Iris pigment epithelial cell (primary cell): ENCODE measurements at places on chromosomes 6 and 20.
A peak's percentile ranks its signal among the peaks of the same experiment; 100 is the strongest.

- peak; percentile 83 for DNase-seq
These were observed 122.8 kb upstream of the BEND3 start for GRCh38 chr6:107237992-107238660.

DNA sequence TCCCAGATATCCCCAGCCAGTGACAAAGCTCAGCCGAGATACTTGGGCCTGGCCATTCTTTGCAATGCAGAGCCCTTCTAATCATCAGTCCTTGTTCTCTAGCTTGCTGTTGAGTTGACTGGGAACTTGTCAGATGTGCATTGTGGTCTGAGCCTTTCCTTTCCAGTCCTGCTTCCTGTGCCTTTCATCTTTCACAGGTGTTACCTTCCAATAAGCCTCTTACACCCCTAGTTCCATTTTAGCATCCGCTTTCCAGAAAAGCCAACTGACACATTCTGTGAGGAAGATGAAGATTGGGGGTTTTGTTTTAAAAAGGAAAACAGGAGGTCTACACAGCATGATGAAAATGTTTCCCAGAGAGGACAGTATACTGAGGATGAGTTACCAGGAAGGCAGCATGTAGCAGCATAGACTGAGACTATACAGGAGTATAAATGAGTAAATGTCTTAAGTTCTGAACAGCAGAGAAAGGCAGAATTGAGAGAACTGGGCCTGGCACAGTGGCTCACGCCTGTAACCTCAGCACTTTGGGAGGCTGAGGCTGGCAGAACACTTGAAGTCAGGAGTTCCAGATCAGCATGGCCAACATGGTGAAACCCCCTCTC is 5.6 kb upstream of the CEP85L start:
- no peak for DNase-seq

GRCh38 chr20:52643034-52643433 is 329.1 kb upstream of the TSHZ2 start:
- no peak for DNase-seq

DNA sequence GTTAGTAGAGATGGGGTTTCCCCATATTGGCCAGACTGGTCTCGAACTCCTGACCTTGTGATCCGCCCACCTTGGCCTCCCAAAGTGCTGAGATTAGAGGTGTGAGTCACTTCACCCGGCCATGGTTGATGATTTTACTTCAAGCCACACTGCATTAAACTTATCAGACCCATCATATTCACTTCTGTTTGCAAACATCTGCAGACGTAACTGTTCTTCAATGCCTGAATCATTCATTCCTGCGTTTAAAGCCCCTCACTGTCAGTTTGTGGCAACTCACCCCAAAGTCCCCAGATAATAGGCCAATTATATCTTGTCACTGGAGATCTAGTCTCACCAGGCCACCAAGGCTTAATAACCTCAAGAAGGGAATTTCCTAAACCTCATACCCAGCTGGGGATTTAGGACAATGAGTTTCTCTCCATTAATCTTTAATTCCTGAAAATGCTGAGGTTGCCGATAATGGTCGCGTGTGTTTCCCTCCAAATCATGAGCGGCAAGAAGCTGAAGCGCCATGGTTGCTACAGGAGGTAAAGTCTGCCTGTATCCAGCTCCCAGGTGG is 229.6 kb downstream of the LY86 start:
- no peak for DNase-seq

GRCh38 chr6:132736239-132736638 is 21.5 kb downstream of the VNN2 start:
- peak; percentile 46 for DNase-seq

GRCh38 chr6:149888659-149889058 is 9.3 kb downstream of the RAET1E start:
- DNase-seq: peak; percentile 66

- peak; percentile 44 for DNase-seq
These were observed 482 bp downstream of the DDR1 start for GRCh38 chr6:30884521-30885480.

- DNase-seq: no peak
These were observed 317.5 kb downstream of the CD83 start for GRCh38 chr6:14434916-14435690.

GRCh38 chr20:53711333-53712211 is 117.9 kb upstream of the ZNF217 start:
- no peak for DNase-seq

- DNase-seq: no peak
These were observed 7.9 kb upstream of the SLC2A10 start for GRCh38 chr20:46701556-46701955.

- no peak for DNase-seq
These were observed 10.8 kb upstream of the FYN start for GRCh38 chr6:111884068-111884467.

DNA sequence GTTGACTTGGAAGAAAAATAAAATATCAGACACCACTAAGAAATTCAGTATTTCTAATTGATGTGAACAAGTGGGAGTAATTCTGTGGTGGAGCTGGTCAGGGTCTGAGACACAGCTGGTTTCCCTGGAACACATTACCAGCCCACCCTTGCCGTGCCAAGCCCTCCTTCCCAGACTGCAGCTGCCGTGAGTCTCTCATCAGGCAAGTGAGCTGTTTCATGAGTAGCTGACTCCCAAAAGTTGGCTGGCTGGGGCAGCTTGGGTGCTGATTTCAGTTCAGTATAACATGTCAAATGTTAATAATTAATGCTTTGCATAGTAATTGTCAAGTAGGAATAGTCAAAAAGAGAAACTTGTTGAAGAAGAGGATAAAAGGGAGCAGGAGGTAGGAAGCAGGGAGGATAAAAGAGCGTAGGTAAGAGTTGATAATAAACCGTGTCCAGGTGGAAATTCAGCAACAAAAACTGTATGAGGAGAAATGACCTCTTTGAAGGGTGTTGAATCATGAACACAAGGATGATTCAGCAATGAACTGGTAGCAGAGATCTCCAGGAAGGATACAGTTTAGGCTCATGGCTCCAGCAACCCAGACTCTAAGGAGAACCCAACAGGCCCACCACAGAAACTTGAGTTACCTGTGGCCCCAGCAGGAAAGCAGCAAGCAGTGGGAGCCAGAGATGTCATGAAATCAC is 110.9 kb upstream of the SSTR4 start:
- DNase-seq: no peak

GRCh38 chr6:42029062-42029685 is 21.1 kb upstream of the TAF8 start:
- DNase-seq: no peak

- DNase-seq: peak; percentile 30
These were observed at the start of gene ADGRG6 for GRCh38 chr6:142301651-142302391. TSS of gene ADGRG6 (plus strand) at chr6:142302007. CDS start at chr6:142302330, 323 bp downstream.

- peak; percentile 44 for DNase-seq
These were observed 658 bp downstream of the CUL7 start for GRCh38 chr6:43052842-43053544.

- DNase-seq: no peak
These were observed 145.7 kb downstream of the KIF16B start for GRCh38 chr20:16427571-16427970.

- no peak for DNase-seq
These were observed 96.8 kb upstream of the GJE1 start for GRCh38 chr6:142035890-142036289.

DNA sequence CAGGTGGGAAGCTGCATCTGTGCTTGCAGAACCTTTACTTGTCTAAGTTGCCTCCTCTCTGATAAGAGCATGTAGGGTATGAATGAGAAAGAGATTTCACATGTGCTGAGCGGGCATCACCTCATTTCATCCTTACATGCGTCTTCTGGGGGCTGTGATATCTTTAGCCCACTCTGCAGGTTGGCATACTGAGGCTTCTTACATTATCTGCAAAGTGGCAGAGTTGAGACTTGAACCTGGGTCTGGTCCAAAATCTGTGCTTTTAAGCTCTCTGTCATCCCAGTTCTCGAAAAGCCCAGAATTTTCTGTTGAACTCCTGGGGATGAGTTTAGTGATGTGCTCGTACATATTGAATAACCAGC is 2.0 kb upstream of the SRC start:
- no peak for DNase-seq

- DNase-seq: no peak
These were observed 89.6 kb downstream of the FOXO3 start for GRCh38 chr6:108650325-108650724.

- no peak for DNase-seq
These were observed 228.3 kb downstream of the NRN1 start for GRCh38 chr6:5778317-5778857.

DNA sequence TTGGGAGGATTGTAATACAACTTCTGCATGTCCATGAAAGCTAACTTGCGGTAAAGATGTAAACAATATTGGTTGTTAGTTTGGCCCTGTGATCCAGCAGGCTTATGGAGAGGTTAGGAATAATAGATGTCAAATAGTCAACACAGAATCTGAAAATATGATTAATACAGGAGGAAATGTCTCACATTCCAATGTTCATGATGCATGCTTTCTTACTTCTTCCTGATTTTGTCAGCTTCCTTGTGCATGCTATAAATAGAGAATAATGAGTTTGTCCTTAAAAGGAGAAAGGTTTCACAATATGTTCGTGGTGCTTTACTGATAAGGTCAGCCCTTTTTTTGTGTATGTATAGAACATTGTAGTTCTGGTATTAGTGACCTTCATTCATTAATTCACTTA is 136.7 kb downstream of the MMUT start:
- peak; percentile 89 for DNase-seq

DNA sequence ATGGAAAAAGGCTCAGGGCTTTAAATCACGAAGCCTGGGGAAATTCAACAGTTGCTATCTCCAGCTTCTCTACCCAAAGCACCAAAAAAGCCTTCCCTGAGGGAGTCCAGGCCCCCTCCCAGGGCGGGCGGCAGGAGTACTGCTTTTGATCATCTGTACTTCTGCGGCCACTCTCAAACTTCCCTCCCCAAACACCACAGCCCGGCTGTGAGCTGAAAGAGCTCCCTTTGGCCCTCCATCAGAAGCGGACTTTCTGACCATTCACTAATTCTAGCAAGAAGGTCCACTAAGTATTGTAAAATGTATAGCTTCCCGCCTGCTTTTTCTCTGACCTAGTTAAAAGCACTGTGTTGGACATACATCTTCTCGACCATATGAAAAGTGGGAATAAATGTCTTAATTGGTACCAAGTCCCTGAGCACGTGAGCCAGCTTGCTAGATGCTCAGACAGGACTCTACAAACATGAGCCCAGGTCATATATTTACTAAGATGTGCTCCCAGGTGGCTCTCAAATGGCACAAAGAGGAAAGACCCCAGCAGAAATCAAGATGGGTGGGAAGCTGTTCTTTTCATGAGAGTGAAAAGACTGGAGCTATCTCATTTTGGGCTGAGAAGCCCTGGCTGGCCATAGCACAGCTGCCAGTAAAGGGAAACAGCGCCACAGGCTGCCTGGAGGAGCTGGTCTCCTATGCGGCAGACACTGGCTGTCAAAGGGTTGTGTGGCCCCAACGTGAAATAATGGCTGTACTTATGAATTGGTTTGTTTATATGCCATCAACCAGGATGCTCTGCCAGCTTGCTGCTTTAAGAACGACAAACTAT is 58.6 kb downstream of the GFOD1 start:
- DNase-seq: no peak

GRCh38 chr20:17836303-17836861 is 132.2 kb downstream of the SNX5 start:
- peak; percentile 88 for DNase-seq

DNA sequence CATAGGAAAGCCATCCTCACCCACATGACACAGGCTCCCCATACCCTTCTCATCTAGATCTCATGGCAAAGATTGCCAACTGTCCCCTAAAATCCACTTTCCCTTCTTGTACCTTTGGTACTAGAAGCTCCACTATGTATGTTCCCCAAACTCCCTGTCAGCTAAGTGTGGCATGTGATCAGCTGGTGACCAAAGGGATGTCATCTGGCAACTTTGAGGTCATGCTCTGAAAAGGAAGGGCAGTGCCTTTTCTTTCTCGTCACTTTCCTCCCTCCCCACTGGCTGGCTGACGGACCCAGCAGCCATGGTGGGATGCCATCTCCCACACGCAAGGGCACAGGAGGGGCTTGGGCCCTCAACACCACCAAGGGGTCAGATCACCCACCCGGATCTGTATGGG is 23.8 kb upstream of the TAF8 start:
- no peak for DNase-seq

DNA sequence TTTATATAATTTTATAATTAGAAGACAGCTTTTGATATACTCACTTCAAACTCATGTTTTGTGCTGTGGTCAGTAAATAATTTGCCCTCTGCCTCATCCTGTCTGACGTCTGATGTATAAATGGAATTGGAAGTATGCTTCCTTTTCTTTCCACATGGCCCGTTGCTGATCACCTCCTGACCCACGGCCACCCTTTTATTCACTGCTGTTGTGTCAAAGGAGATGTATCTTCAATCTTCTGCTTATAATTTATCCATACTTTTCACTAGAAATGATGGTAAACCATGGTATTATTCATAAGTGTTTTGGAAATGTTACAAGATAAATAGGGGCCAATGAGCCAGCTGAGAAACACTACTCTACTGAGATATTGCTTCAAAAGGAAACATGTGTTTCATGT is 841.8 kb downstream of the PHF3 start:
- DNase-seq: peak; percentile 62

GRCh38 chr6:89122625-89123024 is 4.8 kb upstream of the SRSF12 start:
- DNase-seq: peak; percentile 53

DNA sequence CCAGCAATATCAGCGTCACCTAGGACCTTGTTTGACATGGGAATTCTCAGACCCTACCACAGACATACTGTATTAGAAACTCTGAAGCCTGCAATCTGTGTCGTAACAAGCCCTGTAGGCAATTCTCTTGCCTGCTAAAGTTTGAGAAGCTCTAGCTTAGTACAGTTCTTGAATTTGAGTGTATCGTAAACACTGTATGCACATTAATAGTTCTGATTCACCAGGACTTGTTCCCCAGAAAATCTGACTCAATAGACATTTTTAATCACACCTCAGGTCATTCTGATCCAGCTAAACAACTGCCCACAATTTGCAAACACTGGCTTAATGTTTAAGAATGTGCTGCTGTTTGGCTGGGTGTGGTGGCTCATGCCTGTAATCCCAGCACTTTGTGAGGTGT is 414.3 kb downstream of the TFAP2A start:
- no peak for DNase-seq

GRCh38 chr20:17966432-17967310 is 1.9 kb downstream of the SNX5 start:
- peak; percentile 53 for DNase-seq

- peak; percentile 71 for DNase-seq
These were observed 4.3 kb upstream of the CEBPB start for GRCh38 chr20:50186151-50186885.

- DNase-seq: peak; percentile 36
These were observed 116.2 kb downstream of the SGK1 start for GRCh38 chr6:134201716-134202115.

- DNase-seq: peak; percentile 88
These were observed 199.8 kb downstream of the PLCB1 start for GRCh38 chr20:8331740-8332412.

DNA sequence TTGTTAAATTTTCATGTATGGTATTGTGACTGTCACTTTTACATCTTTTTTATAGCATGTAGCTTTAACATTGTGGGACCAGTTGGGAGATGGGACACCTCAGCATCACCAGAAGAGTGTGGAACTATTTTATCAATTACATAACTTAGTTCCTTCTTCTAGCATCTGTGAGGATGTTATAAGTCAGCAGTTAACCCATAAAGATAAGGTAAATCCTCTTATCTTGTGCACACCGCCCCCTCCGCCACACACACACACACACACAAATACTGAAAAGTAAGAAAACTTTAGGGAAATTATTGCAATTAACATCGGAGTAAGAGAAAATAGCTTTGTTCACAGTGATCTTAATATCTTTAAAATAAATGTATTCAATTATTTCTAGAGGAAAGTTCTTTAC is 60.9 kb downstream of the PGM3 start:
- DNase-seq: no peak
